ENCODE measurements at places on chromosomes 5 and 9.

GRCh38 chr9:4973902-4974301 lies 11.2 kb upstream of the JAK2 start:
- DNase-seq: no peak

DNA sequence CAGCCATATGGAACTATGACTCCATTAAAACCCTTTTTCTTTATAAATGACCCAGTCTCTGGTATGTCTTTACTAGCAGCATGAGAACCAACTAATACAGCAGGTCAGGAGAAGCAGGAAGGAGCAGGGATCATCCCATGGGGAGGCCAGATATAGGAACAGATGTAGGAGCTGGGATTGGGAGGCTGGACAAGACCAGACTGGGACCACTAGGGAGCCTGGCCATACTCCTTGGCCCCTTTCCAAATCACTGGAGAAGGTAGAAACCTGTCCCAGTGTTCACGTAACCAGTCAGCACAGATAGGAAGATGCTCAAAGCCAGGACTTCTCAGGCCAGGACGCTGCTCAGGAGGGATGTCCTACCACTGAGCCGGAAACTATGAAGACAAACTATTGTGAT lies 95.5 kb downstream of the LMX1B start:
- no peak for DNase-seq

- no peak for DNase-seq
Measured at GRCh38 chr9:26535151-26535550, 357.5 kb downstream of the CAAP1 start.

GRCh38 chr5:3103262-3103811 lies 351.9 kb upstream of the IRX2 start:
- no peak for DNase-seq

DNA sequence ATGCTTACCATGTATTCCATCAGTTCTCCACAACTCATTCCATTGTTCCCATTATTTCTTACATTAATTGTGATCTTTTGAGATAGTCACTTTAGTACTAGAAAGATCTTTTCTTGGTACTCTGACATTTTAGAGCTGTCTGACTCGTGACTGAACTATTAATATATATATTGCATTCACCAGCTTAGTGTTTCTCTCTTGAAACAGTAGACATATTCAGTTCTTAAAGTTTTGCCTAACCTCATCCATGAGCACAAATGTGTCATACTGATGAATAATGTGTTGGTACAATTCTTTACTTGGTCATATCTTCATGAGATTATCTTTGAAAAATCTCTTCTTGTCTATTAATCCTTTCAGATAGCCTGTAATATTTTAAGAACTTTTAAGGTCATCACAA lies 74.3 kb downstream of the NLN start:
- DNase-seq: no peak

DNA sequence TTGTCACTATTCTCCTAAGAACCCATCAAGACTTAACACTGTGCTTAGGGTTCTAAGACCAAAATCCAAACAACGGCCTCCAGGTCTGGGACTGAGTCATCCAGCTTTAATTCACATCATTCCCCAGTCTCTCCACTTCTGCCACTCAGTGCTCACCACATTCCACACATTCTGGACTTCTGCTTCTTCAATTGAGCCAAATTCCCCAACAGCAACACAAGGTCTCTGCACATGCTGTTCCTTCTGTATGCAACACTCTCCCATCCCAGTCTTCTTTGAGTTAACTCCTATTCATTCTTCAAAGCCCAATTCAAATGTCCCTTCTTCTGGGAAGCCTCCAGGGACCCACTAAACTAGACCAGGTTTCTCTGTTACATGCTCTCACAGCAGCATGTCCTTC lies 97.8 kb downstream of the GPR21 start:
- no peak for DNase-seq

GRCh38 chr9:128913048-128913900 lies 7.5 kb upstream of the PHYHD1 start:
- DNase-seq: no peak

DNA sequence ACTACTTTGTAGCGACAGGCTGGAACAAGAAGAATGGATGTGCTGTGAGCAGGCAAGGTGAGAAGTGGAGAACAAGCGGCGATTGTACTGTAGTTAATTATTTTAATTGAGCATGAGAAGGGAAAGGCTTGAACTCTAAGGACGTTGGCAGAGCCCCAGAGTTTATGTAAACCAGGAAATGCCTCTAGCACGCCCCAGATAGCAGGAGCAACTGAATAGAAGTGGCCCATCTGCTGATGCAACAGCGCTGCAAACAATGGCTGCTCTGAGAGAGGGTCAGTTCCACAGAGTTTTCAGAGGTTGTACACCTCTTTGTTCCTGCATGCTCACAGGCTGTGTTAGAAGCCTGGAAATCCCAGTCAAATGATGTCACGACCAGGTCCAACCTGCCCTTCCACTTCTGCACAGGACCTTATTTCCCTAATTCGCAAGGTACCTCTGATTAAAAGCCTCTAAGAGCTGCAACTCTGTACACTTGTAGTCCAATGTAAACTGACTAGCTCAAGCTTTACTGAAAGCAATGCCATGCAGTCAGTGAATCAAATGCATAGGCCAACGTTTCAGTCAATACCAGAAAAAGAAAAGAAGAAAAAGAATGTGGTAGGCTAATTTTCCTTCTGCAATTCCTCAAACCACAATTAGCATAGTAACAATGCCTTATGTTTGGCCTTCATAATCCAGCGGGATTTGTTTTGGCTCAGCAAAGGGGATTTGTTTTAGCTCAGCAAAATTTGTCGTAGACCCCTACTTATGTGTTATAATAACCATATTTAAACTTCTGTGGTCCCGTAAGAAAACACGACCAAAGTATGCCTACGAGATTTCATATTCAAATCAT lies 119.6 kb upstream of the RETREG1 start:
- no peak for DNase-seq

GRCh38 chr5:53590759-53591158 lies 30.3 kb downstream of the NDUFS4 start:
- DNase-seq: no peak

DNA sequence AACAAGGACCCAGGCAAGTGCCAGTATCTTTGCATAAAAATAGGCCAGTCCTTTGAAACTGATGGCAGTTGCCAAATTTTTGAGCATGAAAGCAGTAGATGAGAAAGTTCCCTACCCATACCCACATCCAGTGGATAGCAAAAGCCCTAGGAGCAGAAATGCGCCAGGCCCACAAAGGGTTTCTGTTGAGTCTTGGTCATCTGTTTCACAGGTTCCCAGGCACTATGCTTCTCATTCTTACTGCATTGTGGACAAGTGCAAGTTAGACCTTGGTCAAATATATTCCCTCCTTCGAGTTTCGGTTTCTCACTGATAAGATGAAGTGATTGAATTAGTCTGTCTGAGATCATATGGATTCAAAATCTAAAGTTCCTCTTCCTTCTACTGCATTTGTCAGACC lies 152.3 kb downstream of the NR3C1 start:
- no peak for DNase-seq

DNA sequence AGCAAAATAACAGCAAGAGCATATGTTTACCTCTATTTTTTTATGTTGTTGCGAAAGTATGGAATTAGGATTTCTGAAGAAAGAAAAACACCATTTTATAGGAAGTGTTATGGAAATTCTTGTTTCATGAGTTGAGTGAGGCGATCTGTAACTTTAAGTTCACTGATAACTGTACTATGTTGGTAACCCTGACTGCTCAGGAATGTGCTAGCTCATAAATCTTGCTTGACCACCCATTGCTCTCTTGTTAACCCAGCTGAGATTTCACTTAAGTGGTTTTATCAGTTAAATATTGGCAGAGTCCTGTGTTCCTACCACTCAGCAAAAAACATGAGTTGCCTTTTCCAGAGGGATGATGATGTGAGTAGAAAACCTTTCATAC lies 91.1 kb upstream of the STARD4 start:
- no peak for DNase-seq

DNA sequence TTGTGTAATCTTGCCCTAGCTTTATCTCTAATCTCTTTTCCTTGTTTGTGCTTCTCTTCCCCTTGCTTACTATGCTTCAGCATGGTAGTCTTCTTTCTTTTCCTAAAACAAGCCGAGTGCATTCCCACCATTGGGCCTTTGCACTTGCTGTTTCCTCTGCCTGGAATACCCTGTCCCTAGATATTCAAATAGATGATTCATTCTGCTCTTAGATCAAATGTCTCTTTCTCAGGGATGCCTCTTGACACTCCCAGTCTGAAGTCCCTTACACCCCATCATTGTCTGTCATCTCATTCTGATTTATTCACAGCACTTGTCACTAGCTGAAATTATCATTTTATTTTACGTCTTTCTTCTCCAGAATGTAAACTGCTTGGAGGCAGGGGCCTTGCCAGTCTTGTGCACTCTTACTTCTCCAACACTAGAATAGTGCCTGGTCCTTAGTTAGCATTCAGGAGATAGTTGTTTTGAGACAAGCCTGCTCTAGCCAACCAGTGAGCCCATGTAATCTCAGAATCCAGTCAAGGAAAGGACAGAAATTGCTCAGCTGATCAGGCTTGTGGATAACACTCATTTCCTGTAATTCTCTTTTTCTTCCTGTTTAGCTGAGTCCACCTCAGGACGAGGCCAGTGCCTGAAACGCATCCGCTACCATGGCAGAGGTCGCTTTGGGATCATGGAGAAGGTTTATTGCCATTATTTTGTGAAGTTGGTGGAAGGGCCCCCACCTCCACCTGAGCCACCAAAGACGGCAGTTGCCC lies 25.4 kb downstream of the MRPL22 start:
- no peak for DNase-seq

GRCh38 chr5:35335752-35336151 lies 105.5 kb upstream of the PRLR start:
- no peak for DNase-seq

- no peak for DNase-seq
Measured at GRCh38 chr9:133201424-133202144, 7.5 kb downstream of the OBP2B start.

DNA sequence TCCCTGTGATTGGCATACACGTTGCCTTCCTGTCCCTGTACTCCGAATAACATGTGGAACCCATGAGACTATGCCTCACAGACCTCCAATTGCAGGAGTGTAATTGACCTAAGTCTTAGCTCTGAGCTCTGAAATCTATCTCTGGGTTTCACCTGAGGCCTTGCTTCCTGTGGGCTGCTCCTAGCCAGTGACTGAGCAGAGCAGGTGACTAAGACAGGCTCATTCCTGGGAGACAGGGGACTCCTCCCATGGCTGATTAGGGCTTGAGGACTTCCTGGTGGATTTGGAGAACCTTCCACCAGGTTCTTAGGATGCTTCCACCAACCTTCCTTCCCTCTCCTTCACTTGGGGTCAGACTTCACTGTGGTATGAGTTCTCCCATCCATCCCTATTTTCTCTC lies 22.3 kb upstream of the MIER3 start:
- DNase-seq: no peak

- DNase-seq: no peak
Measured at GRCh38 chr5:137703565-137703964, 32.3 kb downstream of the KLHL3 start.

All from stimulated activated CD4-positive, alpha-beta T cell treated with anti-CD3 and anti-CD28 coated beads, Interleukin-1b, Interleukin-23, amount 100 ng/mL, for 1 hour (primary cell).